ENCODE measurements at places on chromosomes 7 and 10.

- DNase-seq, result no peak
These were observed 7.0 kb upstream of the DYNC2I1 start for GRCh38 chr7:158849442-158849767.

DNA sequence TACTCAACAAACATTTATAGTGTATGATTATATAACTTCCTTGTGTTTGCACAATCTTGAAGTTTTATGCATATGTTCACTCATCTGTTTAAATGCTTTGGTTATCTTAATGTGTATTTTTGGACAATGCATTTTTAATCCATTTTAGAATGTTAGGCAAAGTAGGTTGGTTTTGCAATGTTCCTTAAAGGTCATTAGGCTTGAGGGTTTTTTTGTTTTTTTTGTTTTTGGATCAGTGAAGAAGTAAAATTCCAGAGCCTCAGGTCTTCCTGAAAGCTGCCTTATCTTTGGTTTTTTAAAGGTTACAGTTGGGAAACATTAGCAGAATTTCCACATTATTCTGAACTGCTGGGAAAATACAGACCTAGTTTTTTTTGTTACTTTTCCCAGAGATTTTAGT lies 12.8 kb downstream of the MDFIC start:
- DNase-seq, result no peak

DNA sequence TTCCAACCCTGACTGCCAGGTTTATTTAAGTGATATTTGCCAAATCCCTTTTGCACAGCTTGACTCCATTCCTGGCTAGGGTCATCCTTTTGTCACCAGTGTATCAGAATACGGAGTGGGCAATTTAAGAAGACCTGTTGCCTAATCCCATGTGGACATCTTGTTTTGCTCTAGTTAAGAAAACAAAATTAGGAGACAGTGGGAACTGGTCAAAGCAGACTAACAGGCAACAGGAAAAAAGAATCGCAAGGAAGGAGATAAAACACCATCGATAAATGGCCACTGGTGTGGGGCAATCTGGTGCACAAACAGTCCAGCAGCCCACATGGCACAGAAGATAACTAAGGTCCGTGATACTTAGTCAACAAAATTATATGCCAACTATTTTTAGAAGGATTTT lies 21.4 kb downstream of the KDM7A start:
- no peak for DNase-seq

DNA sequence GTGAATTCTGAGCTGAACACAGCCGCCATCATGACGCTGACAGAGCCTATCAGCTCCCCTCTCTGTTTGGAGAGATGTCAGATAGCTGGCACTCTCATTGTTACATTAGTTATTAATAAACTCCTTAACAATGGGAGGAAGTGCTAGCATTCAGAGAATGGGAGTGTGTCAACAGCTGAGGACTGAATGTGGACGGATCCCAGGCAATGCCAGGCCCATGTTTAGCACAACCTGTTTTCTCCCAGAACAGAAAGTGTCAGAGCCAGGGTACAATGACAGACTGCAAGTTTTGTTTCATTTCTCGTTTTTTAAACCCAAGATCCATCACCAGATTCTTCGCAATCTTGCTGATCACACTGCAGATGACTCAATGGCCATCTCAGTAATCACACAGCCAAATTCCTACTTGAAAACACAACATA lies 99.6 kb downstream of the PRPF18 start:
- no peak for DNase-seq

DNA sequence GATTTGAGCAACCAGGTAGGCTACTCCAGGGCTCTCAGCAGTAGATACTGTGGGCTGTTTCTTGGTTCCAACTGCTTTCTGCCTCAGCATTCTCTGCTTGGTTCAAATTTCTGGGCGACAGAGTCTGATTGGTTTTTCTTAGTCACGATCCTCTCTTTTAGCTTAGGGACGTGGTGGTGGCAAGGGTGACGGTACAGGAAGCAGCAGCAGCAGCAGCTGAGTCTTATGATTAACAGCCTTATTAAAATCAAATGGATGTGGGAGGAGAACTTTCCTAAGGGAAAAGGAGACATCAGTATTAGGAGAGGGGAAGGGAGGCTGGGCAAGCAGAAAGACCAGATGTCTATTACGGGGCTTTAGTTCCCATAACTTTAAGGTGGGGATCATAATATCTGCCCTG lies 156.5 kb upstream of the PLPP4 start:
- DNase-seq, result no peak

- no peak for DNase-seq
These were observed 47.1 kb upstream of the UBN2 start for GRCh38 chr7:139183878-139184338.

DNA sequence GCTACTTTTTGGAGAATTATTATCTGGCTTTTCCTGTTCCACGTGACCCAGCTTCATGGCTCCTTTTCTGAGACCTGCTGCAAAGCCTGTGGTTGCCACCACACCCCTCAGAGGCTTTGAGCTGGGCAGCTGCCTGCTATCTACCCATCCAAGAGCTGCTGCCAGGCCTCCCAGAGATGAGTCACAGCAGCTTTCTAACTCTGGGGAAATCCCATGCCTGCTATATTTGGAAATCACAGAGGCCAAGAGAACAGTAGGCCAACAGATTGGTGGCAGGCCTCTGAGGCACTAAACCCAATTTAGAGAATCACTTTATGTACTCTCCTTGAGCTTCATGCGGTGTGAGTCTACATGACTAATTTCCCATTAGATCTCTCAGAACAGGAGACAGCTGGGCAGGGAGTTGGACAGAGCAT lies 35.2 kb downstream of the SGCE start:
- DNase-seq, result no peak

DNA sequence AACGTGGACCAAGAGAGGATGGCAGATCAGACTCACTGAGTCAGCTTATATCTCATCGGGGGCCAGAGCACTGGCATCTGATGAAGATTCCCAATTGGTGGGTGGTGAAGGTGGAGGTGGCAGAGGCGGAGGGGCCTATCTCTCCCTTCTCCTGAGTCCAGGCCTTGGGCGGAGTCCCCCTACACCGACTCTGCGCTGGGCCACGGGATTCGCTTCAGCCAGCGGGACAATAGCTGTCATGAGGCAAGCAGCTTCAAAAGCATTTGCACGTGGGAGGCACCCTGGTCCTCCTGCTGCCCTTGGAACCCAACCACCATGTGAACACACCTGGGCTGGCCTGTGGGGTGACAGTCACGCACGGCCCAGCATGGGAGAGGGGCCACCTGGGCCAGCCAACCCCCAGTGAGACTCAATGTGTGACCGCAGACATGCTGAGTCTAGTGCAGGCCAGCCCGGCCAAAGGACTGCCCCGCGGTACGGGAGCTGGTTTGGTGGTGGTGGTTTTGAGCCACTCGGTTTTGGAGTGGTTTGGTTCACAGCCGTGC lies 466.8 kb upstream of the FOXK1 start:
- DNase-seq, result no peak

- DNase-seq, result no peak
These were observed 502.8 kb downstream of the PHTF2 start for GRCh38 chr7:78301407-78301806.

DNA sequence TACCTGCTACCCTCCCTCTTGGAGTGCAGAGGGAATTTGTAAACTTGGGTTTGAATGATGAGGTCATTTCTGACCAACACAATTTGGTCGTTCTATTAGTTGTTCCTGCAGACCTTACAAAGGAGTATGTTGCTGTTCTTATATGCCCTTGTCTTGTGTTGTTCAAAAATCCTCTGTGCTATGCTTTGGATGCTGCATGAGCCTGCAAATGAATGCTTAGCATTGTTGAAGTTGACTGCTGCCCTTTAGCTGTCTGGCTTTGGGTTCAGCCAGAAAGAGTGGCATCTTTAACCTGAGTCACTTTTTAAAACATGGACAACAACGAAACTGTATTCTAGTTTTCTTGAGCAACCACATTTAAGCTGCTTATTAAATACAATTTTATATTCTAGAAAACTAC lies 80.3 kb downstream of the SND1 start:
- DNase-seq, result no peak

DNA sequence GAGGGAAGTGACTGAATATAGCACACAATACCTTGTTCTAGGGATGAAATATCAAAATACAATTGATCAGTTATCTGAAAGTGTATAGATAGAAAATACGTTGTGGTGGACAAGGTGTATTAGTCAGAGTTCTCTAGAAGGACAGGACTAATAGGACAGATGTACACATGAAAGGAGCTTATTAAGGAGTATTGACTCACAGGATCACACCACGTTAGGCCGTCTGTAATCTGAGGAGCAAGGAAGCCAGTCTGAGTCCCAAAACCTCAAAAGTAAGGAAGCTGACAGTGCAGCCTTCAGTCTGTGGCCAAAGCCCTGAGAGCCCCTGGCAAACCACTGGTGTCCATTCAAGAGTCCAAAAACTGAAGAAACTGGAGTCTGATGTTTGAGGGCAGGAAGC lies 406.1 kb downstream of the MDFIC start:
- DNase-seq, result no peak

DNA sequence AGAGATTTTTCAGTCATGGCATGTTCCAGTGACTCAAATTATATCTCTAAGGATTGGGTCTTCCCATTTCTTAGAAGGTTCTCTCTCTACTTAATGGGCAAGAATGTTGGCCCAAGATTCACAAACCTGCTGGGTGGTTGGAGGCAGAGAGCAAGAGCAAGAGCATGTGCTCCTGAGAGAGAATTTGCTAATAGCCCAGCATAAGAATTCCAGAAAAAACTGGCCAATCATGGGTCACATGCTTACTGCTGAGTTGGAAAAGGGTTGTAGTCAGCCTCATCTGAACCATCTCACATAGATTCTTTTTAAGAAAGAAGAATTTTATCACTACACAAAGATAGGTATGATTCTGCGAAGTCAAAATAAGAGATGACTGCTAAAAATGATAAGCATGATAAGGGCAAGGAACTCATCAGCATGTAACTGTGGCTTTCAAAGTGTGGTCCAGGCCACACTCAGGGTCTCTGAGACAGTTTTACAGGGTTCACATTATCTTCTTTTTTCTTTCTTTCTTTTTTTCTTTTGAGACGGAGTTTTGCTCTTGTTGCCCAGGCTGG lies 8.2 kb upstream of the VCL start:
- no peak for DNase-seq

DNA sequence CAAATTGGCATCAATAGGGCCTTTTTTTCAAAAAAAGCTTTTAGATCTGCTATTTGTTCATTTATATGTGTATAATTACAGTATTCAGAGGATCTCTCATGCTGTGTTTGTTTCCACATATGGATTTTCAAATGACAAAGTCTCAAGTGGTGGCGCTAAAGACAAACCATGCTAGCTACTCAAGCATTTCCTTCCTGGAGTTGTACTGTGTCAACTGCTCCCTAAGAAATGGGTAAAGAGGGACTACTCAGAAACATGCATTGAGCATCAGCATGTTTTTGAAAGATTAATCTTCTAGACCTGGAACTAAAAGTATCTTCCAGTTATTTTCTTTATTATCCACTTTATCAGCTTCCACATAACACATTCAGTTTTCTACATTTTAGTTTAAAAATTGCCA lies 12.7 kb downstream of the CNTNAP2 start:
- no peak for DNase-seq

Measured in activated T-cell treated with anti-CD3 and anti-CD28 coated beads for 4 hours (primary cell).